T-helper 1 cell (primary cell): ENCODE measurements at places on chromosomes 7 and 10.

DNA sequence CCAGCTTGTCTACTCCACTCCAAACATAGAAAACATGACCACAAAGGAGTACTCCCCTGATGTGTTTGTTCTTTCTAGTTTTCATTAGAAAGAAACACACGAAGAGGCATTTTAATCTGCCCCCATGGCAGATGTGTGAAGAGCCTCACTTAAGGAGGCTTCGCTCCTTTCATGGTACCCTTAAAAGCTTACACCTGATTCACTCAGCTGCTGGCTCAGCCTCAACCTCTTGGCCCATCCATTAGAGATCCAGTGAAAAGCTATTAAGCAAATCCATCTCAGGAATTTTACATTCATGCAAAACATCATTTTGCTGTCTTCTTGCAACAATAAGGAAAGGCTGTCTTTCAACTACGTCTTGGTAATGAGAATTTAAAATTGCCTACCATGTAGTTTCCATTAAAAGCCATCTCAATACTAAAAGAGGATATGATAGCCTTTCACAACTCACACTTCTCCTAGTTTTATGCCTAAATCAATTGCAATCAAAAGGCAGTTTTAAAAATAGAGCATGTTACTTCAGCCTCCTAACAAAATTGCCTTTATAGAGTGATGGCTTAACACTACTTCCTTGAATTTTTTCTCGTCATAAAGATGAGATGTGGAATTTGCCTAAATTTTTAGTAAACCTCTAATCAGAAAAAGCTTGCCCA lies 22.7 kb downstream of the MACC1 start:
- DNase-seq, result no peak

DNA sequence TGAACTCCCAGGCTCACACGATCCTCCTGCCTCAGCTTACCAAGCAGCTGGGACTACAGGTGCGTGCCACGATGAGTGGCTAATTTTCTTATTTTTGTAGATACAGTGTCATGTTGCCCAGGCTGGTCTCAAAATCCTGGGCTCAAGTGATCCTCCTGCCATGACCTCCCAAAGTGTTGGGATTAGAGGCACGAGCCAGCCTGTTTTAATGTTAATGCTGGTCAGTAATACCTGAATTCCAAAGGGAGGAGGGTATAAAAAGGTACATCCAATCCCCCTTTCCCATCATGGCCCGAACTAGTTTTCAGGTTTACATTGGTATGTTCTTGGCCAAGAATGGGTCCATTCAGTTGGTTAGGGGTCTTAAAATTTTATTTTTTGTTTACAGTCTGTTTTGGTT lies 329.1 kb downstream of the PARD3 start:
- DNase-seq, result no peak

GRCh38 chr7:150379441-150380379 lies 580 bp downstream of the ZNF775 start:
- no peak for DNase-seq

- no peak for DNase-seq
Observed at GRCh38 chr7:24751484-24751883, 5.8 kb downstream of the GSDME start.

- no peak for DNase-seq
Observed at GRCh38 chr10:56662765-56663447, 301.8 kb upstream of the ZWINT start.

GRCh38 chr7:155310425-155311114 lies 12.9 kb downstream of the INSIG1 start:
- no peak for DNase-seq

GRCh38 chr10:2280713-2281300 lies 543.5 kb upstream of the ADARB2 start:
- no peak for DNase-seq

- no peak for DNase-seq
Observed at GRCh38 chr10:8088504-8088903, 34.0 kb downstream of the GATA3 start.

- no peak for DNase-seq
Observed at GRCh38 chr7:92750447-92750839, 85.9 kb downstream of the CDK6 start.

- DNase-seq, result no peak
Observed at GRCh38 chr10:52949899-52950298, 177.3 kb upstream of the MBL2 start.

- no peak for DNase-seq
Observed at GRCh38 chr10:31949266-31949665, 20.6 kb upstream of the ARHGAP12 start.

DNA sequence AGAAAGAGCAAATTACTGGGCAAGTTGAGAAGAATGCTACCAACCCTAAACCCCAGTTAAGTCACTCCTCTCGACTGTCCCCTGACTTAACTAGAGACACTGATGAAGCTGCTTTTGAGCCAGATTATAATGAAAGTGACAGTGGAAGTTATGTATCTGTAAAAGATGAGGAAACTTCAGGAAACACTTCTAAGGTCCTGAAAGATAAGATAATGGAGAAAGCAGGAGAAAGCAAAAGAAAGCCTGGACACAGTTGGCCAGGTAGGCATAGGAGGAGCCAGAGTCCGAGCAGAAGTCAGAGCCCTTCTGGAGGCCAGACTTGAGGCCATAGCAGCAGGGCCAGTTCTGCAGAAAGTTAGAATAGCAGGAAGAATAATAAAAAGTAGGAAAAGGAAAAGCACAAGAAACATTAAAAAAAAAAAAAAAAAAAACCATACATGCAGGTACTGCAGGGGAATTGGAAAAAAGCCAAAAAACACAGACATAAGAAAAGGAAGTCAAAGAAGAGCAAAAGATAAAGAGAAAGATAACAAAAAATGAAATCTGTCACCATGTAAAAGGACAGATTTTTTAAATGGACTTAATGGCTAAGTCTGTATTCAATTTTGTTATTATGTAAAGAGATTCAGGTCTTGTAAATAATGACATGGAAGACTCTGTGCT lies 101.0 kb upstream of the KCNMA1 start:
- DNase-seq, result no peak

- DNase-seq, result no peak
Observed at GRCh38 chr7:74138945-74139843, 35.0 kb upstream of the EIF4H start.
